ENCODE measurements at places on chromosomes 7 and 10. TPM values are rescaled to one million over a fixed set of nuclear protein-coding genes. Genes with fewer than 3 reads are reported as not detected.

GRCh38 chr7:141785706-141786552, 4.1 kb upstream of the TAS2R5 start:
- no peak for DNase-seq

Gene MYL10
- not detected for total RNA-seq

DNA sequence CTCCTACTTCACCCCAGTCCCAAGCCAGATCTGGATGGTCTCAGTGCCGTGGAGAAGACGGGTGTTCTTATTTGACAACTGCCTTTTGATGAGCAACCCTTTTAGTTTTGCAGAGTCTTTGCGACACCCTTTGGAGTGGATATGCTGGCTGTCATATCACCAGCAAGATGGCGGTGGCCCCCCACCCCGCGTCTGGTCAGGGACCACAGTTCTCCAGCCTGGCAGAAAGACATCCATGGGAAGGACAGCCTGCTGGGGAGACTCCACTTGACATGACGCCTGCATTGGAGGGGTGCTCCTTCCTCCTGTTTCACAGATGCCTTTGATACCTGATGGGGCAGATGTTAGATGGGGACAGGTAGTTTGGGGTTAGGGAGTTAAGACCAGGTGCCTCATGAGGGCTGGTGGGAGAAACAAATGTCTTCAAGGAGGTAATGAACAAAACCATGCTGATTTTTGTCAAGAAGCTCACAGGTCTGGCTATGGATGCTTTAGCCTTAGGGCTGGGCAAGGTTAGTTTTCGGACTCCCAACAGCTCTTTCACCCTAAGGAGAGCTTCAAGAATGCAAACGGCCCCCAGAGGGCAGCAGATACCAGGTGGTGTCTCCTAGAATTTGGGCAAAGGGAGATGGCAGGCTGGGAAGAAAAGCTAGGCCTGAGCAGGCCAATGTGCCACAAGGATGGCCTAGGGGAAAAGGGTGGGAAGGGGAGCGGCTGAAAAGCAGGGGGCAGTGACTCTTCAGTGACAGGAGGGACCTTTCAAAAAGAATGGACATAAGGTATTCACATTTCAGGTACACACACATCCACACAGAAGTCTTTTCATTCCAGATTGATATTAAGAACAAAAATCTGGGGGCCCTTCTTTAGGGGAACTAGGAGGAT, 95.2 kb downstream of the CLEC2L start:
- DNase-seq = no peak

- no peak for DNase-seq
Measured at GRCh38 chr10:101840102-101840684, 3.4 kb downstream of the KCNIP2 start.

Gene GATA3
- total RNA-seq = 8.6 TPM

DNA sequence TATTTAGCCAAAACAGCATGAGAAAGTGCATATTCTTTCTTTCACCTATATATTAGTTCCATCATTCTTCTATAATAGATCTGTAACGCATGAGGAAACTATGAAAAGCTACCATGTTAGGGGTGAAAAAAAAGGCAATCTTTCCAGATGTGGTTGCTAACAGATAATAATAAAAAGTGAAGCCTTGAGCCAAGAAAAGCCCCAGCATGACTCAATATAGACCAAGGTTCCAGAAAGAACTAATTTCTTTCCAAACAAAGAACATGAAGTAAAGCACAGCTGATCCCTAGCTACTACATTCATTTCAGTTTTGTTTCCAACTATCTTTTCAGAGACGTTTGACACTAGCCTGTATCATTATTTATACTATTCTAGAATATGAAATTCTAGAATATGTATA, 16.4 kb downstream of the ARL4A start:
- DNase-seq = no peak

DNA sequence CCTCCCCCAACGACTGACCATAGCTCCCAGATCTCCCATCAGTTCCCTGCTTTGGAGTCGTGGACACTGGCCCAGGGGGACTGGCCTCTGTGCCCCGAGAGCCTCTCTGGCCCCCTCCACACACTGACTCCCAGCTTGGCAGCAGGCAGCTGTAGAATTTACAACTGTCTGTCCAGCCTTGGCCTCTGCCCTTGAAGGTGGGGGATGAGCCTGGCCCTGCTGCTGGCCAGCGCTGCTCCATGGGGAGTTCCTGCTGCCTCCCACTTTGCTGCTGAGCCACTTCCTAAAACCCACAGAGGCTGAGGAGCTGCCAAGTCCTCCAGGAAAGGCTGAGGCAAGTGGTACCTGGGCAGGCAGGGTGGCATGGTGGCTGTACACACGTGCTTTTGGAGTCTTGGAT, 147.1 kb downstream of the WDR11 start:
- peak; percentile 61 for DNase-seq

Gene STEAP1
- total RNA-seq = 24.3 TPM

DNA sequence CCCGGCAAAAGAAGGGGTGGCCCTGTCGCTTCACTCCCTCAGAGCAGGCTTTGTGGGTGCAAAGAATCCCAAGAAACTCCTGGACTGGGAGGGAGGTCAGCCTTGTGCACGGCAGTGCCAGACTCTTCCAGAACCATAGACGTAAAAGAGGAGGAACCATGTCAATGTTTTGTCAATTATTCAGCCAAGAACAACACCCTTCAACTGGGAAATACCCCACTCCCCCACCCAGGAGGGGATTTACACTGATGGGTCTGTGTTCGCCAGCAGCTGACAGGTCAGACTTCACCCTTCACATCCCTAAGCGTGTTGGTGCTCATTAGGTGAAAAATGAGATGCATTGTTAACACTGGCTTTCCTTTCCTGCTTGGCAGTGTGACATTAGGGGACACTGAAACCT, 116.8 kb upstream of the BMPER start:
- no peak for DNase-seq

DNA sequence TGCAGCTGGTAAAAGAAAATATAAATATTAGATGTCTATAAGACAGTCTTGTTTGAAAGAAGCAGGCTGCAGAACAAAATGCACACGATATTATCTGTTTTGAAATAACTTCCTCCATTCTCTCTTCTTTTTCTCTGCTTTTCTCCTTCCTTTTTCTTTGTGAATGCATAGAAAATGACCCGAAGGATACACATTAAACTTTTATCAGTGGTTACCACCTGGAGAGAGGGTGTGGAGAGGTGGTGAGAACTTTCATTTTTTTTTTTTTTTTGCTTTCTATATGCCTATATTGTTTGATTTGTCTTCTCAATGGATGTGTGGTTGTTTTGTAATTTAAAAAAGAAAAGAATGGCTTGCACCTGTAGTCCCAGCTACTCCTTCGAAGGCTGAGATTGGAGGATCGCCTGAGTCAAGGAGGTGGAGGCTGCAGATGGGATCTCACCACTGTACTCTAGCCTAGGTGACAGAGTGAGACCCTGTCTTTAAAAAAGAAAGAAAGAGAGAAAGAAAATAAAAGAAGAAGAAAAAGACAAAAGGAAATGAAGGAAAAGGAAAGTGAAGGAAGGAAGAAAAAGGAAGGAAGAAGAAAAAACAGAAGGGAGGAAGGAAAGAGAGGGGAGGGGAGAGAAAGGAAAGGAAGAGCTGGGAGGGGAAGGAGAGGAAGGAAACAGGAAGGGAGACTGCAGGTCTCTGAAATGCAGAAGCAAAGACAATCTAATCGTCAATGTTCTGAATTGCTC, 64.4 kb downstream of the SAMD9 start:
- no peak for DNase-seq

DNA sequence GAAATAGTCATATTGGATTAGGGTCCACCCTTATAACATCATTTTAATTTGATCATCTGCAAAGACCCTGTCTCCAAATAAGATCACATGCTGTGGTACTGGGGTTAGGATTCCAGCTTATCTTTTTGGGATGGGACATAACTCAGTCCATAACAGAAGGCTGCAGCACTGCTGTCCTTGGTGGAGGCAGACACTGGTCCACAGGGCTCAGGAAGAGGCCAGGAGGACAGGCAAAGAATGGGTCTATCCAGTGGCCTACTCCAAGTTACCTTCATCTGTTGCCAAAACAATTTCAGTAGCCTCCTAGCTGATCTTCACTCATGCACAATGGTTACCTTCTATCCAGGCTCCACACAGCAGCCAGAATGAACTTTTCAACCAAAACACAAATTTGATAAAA, 387.0 kb downstream of the GRID1 start:
- DNase-seq = peak; percentile 11

DNA sequence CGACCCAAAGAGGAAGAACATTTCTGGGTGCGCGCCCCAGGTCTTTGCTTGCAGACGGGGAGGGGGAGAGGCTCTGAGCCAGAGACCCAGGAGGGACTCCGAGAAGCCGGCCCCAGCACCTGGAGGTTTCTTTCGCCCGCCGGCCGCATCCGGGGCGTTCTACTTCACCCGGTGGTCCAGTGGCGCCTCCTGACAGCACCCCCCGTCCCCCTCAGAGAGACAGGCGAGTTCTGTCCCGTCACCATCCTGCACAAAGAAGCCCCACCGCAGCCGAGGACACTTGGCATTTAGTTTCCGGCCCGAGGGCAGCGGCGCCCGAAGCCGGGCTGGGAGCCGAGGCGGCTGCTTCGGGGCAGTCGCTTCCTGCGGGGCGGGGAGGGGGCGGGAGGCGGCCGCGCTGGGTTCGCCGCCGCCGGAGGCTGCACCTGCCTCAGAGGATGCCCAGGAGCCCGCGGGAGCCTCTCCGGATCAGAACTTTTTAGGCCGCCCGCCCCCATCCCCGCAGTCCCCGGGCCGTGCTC, at the start of gene TMEM178B:
Gene TMEM178B, plus strand, starts transcription at position 424 of the 521 bp plus-strand sequence.
- no peak for DNase-seq

DNA sequence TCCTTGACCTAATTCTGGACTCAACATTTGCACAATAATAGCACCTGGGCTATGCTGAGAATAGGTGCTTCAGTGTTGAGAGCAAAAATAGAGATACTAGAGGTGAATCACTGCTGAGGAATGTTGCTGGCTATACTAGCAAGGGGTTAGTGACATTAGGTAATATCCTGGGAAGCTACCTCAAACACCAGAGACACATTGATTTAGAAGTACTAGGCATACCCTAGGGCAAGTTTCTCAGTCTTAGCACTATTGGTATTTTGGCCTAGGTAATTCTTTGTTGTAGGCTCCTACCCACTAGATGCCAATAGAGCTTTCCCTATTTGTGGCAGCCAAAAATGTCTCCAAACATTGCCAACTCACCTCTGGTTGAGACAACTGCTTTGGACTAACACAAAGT, 484.0 kb upstream of the MBL2 start:
- no peak for DNase-seq

Gene OPN1SW
- not detected for total RNA-seq

DNA sequence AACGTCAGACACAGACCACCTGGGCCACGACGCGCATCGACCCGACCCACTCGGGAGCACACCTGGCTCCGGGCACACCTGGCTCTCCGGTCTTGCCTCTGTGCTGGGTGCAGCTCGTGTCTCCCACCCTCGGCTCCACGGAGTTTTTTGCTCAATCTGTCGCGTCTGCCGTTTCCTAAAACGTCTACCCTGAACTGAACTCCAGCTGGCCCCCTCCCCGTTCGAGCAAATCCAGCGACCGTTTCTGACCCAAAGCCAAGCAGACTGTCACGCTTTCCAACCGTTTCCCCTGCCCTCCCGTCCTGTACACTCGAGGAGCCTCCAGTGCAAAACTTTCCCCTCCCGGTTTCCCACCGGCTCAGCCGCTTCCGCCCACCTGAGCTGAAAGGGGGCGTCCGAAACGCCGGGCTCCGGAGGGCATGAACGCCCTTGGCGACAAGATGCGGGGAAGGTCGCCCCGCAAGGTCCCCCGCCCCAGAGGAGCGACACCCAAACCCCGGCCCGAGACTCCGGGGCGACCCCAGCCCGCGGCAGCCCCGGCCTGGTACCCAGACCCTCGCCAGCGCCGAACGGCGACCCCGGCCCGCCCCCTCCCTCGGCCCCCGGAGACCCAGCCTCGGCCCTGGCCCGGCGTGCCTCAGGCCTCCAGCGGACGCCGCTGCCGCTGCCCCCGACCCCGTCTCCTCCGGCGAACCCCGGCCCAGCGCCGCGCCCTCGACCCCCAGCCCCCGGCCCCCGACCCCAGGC, 557 bp downstream of the CYTH3 start:
- no peak for DNase-seq

DNA sequence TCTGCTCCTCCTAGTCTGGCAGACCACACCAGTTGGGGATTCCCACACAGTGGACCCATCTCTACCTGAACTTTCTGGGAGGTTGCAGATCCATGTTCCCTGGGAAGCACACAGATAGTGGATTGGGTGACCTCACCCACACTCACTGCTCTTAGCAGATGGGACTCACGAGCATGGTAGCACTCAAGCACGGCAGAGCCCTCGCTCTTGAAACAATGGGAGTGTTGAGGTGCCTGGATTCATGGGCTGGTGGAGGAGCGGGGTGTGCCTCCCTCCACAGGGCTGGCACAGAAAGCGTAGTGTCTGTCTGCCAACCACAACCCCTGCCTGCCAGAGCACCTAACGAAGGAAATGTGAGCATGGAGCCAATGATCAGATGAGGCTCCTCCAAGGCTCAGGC, 568.0 kb downstream of the POM121L12 start:
- no peak for DNase-seq

Gene MMD2
- not detected for total RNA-seq

DNA sequence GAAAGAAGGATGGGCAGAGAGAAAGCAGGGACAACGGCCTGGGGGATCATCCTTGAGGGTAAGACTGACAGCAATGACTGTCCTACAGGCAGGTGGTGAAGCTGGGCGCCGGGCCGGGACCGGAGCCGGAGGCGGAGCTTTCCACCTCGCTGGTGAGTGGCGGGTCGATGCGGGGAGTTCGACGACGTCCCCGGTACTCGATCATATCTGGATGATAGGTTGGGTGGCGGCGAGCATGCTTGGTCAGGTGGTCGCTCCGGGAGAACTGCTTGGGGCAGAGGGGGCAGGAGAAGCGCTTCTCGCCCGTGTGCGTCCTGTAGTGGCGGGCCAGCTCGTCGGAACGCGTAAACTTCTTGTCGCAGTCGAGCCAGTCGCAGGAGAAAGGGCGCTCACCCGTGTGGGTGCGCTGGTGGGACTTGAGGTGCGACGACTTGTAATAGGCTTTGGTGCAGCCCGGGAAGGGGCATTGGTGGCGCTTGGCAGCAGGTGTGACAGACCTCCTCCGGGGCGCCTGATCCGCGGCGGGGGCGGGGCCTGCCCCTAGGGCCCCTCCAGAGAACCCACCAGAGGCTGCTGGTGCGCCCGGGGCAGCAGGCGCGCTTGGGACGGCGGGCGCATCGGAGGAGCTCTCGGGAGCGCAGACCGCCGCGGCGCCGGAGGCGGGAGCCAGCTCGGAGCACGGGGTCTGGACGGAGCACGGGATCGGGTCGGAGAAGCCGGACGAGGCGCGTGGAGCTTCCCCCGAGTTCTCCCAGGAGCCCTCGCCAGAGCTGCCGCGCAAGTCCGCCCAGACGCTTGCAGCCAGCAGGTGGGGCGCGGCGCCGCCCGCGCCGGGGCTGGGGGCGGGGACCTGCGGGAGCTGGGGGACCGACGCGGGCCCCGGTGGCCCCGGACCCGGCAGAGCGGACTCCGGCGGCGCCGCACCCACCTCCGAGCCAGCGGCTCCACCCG, 752 bp downstream of the KLF14 start:
- no peak for DNase-seq

- DNase-seq = no peak
Measured at GRCh38 chr10:97713826-97714400, 383 bp downstream of the MARVELD1 start.

- no peak for DNase-seq
Measured at GRCh38 chr7:18521945-18522566, 26.5 kb downstream of the HDAC9 start.

GRCh38 chr10:89702121-89702480, 711 bp downstream of the KIF20B start:
- no peak for DNase-seq
